ENCODE measurements at places on chromosomes 7 and 10. TPM values are rescaled to one million over a fixed set of nuclear protein-coding genes. Genes with fewer than 3 reads are reported as not detected.

Gene MMD2
- not detected for total RNA-seq

Gene TSPAN33
- total RNA-seq = 23.7 TPM

Gene PRKRIP1
- total RNA-seq = 28.9 TPM

Gene GPR141
- not detected for total RNA-seq

Gene SLC39A12
- not detected for total RNA-seq

Gene PRPS1L1
- not detected for total RNA-seq

Gene SUN3
- total RNA-seq = not detected

Gene RNF148
- total RNA-seq = 2.0 TPM

Gene ITGA8
- not detected for total RNA-seq

Gene HMX3
- total RNA-seq = not detected

Gene TMEM184A
- total RNA-seq = 23.1 TPM

Gene TYW1B
- 3.7 TPM for total RNA-seq

GRCh38 chr10:13180788-13181187 lies 19.4 kb downstream of the MCM10 start:
- DNase-seq = no peak

- DNase-seq = no peak
Observed at GRCh38 chr7:99340659-99341058, 15.0 kb downstream of the ARPC1A start.

DNA sequence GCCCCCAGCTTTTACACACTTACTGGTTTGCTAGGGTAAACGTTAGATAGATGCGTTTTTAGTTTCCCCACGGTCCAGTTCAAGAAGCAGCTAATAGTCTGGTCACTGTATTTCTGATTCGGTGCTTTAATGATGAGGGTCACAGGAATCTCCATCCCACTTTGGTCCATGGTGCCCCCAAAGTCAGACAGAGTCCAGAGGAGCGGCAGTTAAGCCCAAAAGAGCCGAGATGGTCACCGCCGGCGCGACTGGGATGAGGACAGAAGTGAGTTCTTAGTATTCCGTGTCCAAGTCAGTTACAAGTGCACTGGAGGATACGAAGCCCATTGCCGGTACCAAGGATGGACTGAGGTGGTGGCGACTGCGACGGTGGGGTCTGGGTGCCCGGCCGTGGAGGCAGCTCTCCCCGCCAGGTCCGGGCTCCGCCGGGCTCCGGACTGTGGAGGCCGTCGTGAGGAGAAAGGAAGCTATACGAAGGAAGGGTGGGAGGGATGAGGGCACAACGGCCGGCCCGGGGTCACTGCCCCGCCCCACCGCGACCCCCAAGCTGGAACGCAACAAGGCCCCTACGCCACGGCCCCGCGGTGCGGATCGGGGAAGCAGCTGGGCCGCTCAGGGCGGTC lies 663 bp downstream of the HERPUD2 start:
- DNase-seq = peak; percentile 23

DNA sequence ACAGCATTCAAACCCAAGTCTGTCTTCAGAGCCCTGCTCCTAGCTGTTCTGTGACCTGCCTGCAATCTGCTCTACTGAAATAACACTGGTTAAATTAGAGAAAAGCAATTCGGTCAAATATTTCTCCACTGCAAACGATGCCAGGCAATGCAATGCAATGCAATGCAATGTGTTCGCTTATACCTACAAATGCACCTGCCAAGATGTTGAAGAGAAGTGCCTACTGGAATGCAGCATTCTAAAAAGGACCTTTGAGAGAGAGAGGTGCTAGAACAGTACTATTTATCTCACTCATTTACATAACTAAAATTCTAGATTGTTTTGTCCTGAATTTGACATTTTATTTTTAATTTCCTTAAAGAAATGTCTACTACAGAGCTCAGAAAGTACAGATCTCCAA lies 157.3 kb upstream of the CDK1 start:
- DNase-seq = no peak

- DNase-seq = no peak
Observed at GRCh38 chr10:78913219-78914059, 155.3 kb upstream of the ZMIZ1 start.

DNA sequence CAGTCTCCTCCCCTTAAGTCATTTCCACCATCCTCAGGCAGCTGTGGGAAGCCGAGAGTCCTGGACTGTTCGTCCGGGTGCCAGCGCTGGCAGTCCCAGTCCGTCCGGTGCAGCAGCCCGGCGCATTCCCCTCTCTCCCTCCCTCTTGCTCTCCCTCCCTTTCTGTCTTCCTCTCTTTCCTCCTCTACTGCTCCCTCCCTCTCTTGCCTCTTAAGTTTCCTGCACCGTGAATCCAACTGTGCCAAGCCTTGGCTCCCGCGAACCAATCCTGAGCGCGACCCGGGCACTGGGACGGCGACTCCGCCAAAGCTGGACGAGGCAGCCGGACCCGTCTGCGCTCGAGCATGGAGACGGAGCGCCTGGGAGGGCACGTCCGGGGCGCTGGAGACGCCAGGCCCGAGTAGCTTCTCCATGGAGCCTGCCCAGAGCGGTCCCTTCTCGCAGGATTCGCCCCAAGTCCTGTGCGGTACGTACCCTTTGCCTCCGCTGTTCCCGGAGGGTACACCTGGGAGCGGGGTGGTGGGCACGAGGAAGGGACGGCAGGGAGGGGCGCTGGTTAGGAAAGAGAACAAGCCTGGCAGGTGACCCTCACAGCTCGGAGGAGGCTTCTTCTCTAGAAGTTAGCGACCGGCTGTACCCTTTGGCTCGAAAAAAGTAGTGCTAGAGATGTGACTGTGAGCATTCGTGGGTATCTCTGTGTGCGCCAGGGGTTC lies 1.0 kb downstream of the NXPH1 start:
- no peak for DNase-seq

DNA sequence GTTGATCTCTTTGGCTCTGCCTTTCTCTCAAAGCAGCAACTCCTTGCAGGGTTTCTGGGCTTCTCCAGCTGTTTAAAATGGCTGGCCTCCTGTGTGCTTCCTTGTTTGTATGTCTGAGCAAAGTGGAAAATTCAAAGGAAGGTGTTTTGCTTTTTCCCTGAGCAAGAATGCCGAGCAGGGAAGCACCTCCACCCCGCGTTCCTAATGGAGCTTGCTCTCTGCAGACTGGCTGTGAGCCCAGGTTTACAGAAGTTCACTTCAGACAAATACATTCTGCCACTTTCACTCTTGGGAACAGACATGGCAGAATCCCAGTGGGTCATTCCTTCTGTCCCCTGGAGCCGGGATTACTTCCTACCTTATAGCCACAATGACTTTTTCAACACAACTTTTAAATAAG lies 181.8 kb upstream of the AGK start:
- DNase-seq = no peak

- DNase-seq = peak; percentile 89
Observed at GRCh38 chr7:36291387-36292316, 98.0 kb upstream of the ANLN start.

GRCh38 chr7:55018361-55019190 lies at the start of gene EGFR:
Gene EGFR (plus strand): TSS chr7:55019017. CDS start chr7:55019278, 261 bp downstream.
- DNase-seq = peak; percentile 76

DNA sequence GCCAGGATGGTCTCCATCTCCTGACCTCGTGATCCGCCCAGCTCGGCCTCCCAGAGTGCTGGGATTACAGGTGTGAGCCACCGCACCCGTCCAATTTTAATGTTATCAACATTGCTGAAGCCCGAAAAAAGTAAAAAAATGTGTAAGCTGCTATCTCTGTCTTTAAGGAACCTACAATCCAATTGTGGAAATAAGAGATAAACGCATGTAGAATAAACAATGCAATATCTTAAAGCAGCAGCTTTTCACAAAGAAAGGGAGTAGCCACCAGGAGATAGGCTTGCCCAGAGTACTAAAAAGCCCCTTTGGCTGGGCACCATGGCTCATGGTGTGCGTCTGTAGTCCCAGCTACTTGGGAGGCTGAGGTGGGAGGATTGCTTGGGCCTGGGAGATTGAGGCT lies 282.9 kb upstream of the LYZL1 start:
- no peak for DNase-seq

DNA sequence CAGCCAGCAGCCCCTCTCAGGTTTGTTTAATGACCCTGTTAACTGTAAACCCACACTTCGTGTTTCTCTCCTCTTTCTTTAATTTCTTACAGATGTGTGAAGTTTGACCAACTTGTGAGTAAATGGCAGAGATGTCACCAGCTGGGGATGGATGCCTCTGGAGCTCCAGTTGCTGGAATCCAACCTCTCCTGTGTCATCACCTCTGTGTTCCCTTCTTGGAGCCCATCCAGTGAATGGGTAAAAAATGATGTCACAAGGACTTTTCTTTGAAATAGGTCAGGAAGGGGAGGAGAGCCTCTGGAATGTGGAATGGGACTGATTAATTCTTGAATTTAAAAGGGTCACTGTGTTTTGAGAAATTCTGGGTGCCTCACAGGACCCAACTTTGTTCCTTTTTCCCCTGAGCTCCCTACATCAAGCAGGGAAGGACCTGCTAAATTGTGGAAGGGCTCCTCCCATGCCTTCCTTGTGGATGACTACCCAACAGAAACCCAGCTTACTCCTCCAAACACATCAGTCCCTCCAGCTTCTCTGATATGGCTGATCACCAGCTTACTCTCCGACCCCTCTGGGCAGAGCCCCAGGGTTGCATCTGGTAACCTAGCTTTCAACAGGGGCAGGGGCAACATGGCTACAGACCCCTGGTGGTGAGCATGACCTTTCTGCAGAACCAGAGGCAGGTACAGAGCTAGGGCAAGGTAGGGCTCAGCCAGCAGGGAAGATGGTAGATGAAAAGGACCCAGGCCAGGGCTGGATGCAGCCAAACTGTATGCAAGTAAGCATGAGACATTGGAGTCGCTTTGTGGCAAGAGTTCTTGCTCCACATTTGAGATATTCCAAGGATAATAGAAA lies 67.5 kb downstream of the STRA8 start:
- no peak for DNase-seq

- no peak for DNase-seq
Observed at GRCh38 chr10:132724446-132724845, 61.5 kb downstream of the NKX6-2 start.

DNA sequence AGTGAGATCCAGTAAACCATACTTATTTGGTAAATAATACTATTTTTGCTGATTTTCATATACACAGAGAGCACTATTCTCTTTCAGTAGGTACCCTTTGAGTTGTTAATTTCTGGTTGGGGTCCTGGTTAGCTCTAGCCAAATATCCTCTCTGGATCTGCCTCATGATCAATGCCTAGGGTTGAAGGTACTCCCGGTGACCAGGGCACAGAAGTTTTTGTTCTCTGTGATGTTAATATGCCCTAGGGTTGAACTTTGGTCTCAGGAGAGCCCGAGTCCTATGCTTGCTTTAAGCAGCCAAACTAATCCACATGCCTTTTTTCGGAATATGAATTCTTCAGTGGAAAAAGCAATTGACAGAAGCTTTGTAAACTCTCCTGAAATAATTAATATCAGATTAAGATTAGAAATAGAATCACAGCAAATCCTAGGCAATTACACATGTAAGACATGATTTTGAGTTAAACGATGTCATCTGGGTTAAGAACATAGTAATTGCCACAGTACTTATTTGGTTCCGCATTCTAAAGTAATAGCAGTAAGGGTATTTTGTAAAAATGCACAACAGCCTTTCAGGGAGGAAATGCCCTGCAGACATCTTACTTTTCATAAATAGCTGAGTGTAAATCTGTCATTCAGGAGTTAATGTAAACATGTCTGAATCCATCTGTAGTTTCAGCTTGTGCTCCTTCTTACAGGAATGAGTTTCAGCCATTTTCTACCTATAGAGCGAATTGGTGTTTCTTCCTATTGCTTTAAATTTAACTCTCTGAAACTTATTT lies 10.1 kb downstream of the CHN2 start:
- DNase-seq = no peak

GRCh38 chr10:123530166-123530870 lies 135.8 kb upstream of the GPR26 start:
- no peak for DNase-seq

DNA sequence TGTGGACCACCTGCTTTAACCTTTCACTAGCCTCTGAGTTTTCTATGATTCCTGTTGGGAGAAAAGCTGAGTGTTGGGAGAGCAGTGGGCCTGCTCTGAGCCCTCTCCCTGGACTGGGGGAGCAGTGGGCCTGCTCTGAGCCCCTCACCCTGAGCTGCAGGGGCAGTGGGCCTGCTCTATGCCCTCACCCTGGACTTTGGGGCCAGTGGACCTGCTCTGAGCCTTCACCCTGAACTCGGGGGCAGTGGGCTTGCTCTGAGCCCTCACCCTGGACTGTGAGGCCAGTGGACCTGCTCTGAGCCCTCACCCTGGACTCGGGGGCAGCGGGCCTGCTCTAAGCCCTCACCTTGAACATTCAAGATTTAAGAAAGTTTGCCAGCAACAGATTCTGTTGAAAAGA lies 33.4 kb downstream of the AGAP6 start:
- DNase-seq = no peak

GRCh38 chr10:74418285-74418872 lies 267.4 kb downstream of the ADK start:
- DNase-seq = no peak

GRCh38 chr10:43057831-43058340 lies 19.0 kb upstream of the RET start:
- DNase-seq = no peak

DNA sequence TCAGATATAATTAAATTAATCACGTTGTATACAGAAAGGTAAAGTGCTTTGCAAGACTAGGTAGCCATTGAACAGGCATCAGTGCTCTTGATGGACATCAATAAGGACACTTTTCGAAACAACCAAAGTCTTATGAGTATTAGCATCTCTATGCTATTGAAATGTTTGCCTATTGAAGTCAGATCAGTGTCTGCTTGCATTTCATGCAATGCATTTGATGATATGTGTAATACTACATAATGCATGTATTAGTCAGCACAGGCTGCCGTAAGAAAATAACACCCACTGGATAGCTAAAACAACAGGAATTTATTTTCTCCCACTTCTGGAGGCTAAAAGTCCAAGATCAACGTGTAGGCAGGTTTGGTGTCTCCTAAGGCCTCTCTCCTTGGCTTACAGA lies 209.3 kb upstream of the PLXDC2 start:
- no peak for DNase-seq

DNA sequence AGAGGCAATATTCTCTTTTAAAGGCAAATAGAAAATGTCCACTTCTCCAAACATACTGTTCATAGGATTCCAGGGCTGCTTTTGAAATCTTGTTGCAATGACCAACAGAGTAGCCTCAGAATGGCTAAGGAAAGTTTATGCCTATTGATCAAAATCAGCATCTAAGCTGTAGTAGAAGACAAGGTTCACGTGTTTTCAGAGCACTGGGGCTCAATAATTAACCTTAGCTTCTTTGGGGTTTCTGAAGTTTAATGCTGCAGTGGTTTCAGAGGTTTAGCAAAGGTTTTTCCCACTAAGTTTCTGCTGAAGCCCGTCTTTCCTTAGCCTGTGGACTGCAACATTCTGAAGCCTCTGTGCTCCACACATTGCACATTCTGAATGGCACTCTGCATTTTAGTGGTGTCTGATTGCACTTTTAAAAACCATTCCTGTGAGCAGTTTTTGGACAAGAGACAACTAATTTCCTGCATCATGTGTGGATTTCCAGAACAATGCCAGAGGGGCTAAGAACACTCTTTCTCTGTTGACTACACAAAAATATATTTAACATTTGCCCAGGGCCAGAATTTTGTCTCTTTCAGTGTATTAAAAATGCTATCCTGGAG lies 342.5 kb downstream of the PTEN start:
- DNase-seq = no peak

- no peak for DNase-seq
Observed at GRCh38 chr10:26437637-26438461, at the start of gene APBB1IP. Gene APBB1IP (plus strand): TSS chr10:26438341. CDS start chr10:26492327, 53,986 bp downstream.

All from PC-3 (cell line).